Endothelial cell of umbilical vein (primary cell): ENCODE measurements at places on chromosomes 4 and X. TPM values are rescaled to one million over a fixed set of nuclear protein-coding genes. Genes with fewer than 3 reads are reported as not detected.

KLF8 gene
- polyA plus RNA-seq, result 2.0 and 2.1 TPM in 2 replicates

RTL5 gene
- 0.99 and 1.0 TPM in 2 replicates for polyA plus RNA-seq

MAGEA6 gene
- polyA plus RNA-seq, result not detected in 2 replicates

ALAS2 gene
- not detected in 2 replicates for polyA plus RNA-seq

S100P gene
- polyA plus RNA-seq, result 0.06 TPM in 1 of 2 replicates, not detected in the other
